Fibroblast of skin of back (primary cell): ENCODE measurements at places on chromosomes 7 and 10.

DNA sequence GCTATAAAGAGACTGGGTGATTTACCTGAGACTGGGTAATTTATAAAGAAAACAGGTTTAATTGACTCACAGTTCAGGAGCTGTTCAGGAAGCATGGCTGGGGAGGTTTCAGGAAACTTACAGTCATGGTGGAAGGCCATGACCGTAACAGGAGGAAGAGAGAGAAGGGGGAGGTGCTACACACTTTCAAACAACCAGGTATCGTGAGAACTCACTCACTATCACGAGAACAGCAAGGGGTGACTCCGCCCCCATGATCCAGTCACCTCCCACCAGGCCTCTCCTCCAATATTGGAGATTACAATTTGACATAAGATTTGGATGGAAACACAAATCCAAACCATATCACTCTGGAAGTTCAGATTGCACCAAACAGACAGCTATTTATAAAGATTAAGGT lies 59.8 kb upstream of the ARHGAP21 start:
- no peak for DNase-seq

DNA sequence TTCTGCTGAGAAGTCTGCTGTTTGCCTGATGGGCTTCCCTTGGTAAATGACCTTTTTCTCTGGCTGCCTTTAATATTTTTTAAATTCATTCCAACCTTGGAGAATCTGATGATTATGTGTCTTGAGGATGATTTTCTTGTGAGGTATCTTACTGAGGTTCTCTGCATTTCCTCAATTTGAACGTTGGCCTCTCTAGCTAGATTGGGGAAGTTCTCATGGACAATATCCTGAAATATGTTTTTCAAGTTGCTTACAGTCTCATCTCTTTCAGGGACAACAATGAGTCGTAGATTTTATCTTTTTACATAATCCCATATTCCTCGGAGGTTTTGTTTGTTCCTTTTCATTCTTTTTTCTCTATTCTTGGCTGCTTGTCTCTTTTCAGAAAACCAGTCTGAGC lies 208.4 kb downstream of the KIF20B start:
- DNase-seq: no peak

DNA sequence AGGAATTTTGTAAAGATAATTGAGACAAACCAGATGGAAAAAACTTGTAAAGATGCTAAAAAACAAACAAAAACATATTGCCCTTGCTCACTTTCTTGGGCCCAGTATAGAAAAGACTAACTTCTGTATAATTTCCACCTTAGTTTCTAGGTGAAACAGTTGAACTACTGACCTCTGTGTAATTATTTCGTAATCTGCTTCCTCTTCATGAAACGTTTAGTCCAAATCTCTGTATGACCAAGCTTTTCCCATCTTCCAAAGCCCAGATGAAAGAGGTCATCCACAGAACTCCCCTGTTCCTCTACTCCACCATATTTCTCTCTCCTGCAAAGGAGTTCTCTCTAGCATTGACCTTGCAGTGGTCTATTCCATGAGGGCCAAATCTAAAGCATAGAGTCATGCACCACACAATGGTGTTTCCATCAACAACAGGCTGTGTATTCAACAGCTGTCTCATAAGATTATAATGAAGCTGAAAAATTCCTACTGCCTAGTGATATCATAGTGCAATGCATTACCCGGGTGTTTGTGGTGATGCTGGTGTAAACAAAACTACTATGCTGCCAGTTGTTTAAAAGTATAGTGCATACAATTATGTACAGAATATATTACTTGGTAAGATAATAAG lies 647.6 kb downstream of the TNS3 start:
- DNase-seq: peak; percentile 18

GRCh38 chr10:87578160-87578841 lies 73.6 kb downstream of the MINPP1 start:
- DNase-seq: no peak

GRCh38 chr7:37751096-37751495 lies 67.5 kb downstream of the GPR141 start:
- no peak for DNase-seq

GRCh38 chr7:138538997-138539644 lies 79.1 kb downstream of the TRIM24 start:
- DNase-seq: no peak

- DNase-seq: no peak
Measured at GRCh38 chr10:89312973-89313372, 11.1 kb downstream of the IFIT2 start.

DNA sequence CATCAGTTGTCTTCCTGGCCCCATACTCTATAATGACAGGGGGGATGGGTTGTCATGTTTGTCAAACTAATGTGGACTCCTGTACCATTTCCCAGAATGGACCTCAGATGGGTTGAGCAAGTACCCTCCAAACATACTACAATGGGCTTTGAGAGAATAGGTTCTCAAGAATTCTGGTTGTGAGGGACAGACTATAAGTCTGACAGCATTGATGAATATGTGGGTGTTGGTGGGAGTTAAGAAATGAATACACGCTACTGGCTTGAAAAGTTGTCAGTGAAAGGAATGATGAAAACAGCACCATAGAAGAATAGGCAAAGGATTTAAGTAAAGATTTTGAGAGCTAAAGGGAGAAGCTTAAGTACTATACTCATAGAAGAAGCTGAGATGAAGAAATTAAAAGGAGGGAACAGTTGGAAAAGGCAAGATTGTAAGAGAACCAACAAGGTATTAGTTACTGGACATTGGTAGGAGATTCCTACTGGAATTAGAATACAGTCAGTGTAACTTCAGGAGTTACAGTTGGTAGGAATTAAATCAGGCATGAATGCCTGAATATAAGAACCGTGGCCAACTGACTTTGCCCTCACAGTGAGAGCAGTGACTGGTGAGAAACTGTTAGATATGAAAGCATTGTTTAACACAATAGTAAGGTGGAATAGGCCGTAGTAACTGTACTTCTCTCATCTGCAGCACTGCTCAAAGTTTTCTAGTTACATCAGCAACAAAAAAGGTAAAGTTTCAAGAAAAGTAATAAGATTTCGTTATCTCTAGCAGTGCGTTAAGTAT lies 86.3 kb downstream of the LCOR start:
- no peak for DNase-seq

DNA sequence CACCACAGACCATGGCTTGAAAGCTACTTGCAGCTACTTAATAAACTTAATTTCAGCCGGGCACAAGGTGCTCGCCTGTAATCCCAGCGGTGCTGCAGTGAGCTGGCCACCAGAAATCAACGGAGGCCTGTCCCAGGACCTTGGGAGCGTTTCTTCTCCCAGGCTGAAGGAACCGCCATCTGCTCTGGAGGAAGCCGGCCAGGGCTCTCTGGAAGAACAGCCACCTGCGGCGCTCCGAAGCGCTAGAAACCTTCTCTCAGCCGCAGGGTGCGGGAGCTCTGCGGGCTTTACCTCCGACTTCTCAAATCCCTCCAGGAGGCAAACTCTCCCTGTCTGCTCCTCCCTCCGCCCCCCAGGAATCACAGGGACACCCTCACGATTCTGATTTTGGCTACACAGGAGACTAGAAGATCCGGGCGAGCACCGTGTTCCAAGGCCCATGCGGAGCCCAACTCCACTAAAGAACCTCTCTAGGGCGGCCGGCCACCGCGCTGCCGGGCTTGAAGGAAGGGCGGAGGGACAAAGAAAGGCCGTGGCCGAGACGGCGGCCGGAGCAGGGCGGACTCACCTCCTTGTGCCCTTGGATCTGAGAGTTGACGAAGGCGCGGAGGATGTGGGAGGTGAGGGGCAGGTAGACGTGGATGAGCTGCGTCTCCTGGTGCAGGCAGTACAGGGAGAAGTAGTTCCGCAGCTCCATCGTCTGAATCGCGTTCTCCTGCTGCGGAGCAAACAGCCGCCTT lies 14.4 kb downstream of the NUDT1 start:
- DNase-seq: no peak

- DNase-seq: no peak
Measured at GRCh38 chr7:25485026-25485425, 256.7 kb upstream of the NPVF start.

DNA sequence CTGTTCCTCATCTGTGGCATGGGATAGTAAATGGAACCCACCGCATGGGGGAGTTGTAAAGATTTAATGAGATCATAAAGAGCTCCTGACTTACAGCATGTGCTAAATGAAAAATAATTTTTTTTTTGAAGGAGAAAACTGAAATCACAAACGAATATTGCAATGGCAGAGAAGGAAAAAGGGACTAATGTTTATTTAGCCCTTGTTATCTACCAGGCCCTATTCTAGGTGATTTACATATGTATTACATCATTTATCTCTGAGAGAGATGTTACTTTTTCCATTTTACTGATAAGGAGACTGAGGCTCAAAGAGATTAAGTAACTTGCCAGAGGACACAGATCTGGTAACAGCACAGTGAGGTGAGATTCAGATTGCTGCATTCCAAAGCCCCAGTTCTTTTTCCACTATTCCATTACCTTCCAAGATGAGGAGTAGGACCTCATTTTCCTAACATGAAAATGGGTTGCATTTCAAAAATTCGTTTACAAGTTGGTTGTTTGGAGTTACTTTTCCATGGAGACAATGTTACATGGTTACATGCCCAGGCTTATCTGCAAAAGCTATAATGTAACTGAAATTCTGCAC lies 28.6 kb downstream of the VCL start:
- no peak for DNase-seq

DNA sequence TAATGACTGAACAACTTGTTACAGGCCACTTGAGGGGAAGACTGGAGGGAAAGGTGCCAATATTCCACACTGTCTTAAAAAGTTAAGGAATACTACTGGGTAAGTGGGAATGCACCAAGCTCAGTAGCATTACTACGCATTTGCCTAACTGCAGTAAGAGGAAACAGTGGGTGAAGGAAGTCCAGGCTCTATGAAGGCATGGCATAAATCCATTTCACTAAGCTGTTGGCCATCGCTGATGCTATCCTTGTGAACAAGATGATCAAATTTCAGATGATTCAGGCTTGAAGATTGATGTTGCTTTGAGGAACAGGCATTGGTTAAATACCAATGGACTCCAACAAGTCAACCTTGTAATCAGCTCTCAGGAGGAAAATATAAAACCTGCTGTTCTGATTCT lies 44.2 kb upstream of the TES start:
- peak; percentile 36 for DNase-seq

- DNase-seq: no peak
Measured at GRCh38 chr7:82410461-82410860, 33.1 kb downstream of the CACNA2D1 start.

DNA sequence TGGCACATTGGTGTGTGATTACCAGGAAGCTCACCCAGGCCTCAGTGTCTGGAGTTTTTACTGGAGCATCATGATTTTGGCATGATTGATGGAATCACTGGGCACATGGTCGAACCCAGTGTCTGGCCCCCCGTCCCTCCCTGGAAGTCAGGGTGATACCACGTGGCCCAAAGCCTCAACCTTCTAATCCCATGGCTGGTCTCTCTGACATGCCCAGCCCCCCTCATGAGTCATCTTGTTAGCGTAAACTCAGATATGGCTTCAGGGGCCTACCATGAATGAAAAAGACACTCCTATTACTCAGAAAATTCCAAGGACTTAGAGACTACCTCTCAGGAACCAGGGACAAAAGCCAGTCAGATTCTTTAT lies 109.3 kb downstream of the GRK5 start:
- peak; percentile 96 for DNase-seq

DNA sequence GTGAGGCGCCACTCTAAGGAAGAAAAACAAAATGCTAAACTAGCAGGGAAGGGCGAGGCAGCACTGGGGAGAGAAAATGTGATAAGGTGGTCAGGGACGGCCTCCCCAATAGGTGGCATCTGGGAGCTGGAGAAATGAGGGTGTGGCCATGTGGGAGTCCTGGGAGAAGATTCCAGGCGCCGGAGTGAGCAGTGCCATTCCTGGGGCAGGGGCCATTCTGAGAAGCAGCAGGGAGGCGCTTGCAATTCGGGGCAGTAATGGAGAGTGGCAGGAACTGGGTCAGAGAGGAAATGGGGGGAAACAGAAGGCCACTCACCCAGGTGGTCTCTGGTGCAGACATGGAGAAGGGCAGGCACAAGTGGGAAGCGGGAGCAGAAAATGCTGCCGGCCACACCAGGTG lies 61.8 kb upstream of the LRRC18 start:
- peak; percentile 11 for DNase-seq

DNA sequence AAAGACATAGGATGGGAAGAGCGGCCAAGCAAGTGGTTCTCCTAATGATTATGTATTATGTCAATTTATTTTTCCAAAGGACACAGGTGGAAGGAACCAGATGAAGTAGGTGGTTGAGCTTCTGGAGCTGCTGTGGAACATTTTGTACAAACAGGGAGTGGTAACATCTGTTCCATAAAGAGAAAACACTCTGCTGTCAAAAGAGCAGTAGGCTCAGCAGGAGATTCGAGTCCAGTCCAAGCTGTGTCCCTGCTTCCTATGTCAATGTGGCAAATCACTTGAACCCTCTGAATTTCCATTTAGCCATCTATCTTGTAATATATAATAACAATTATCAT lies 448.0 kb upstream of the ANKRD30A start:
- no peak for DNase-seq

DNA sequence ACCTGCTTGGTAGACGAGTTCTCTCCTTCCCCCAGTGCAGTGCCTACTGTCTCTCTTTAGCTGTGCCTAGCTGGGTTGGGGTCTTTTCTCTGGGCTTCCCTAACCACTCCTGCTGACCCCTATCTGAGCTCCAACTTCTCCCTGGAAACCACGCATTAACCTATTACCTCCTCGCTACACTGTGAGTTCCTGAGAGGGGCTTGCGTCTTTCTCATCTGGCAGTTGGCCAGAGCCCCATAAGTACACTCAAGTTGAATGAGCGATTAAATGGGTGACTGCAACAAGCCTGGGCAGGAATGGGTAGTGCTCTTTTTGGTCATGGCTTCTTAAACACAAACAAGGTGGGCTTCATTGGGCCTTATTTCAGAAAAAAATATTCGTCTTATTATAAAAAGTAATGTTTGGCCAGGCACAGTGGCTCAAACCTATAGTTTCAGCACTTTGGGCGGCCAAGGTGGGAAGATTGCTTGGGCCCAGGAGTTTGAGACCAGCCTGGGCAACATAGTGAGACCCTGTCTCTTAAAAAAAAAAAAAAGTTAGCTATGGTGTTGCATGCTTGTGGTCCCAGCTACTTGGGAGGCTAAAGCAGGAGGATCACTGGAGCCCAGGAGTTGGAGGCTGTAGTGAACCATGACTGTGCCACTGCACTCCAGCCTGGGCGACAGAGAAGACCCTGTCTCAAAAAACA lies 41.4 kb downstream of the SYPL1 start:
- no peak for DNase-seq

GRCh38 chr10:130422366-130423324 lies 286.5 kb downstream of the GLRX3 start:
- no peak for DNase-seq

GRCh38 chr10:10133281-10133680 lies 884.4 kb upstream of the CELF2 start:
- DNase-seq: no peak
